Mesothelial cell of epicardium (in vitro differentiated cells): ENCODE measurements at places on chromosomes 2 and 18.

DNA sequence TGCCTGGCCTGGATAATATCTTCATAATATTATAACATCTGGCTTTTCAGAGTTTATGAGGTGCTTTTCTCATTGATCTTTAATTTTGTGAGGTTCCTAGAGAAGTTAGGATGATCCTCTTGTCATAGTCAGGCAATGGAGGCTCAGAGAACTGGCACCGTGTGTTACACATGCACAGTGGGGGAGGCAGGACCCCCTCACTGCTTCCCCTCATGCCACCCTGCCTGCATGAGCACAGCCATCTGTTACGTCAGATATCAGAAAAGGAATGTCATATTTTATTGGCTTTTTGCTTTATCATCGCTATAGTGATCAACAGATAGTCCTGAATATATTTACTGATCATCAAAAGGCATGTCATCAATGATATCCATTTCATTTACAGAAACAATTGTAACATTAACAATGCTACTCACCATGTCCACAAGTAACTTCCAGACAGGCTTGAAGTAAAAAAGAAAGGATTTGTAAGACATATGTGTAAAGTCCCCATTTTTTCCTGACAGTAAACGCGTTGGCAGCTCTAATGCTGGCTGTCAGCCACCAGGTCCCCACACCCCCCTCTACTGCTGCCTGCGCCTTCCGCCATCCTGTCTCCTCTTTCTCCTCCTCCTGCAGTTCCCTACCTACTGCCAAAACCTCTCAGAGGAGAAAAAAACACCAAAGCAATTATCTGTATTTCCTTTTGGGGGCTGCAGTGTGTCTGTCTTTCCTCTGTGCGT lies 18.8 kb downstream of the ENOSF1 start:
- DNase-seq, result no peak
- H3K4me3 ChIP-seq, result no peak overlapping the region
- no peaks in the 10 kb centered on the region for H3K27me3 ChIP-seq
- peaks cover 2% of the 10 kb centered on the region for H3K4me1 ChIP-seq
- H3K36me3 ChIP-seq, result peaks cover 10% of the 10 kb centered on the region
- H3K27ac ChIP-seq, result peak overlapping the region; percentile 38

DNA sequence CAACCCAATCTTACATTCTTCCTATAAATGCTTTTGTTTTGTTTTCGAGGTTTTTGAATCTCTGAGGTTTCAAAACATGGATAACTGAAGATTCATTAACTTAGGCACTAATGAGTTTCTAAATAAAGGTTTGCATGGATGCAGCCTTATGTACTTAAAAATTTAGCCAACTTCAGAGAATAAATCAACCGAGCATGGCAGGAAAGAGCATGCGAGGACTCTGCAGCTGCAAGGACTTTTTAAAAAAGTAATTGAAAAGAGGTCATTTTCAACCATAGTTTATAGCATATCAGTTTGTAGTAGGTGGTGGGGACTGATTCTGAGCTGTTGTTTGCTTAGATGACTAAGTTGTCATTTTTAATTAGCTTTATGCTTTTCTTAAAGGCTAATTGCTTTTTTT lies 567.0 kb upstream of the ZEB2 start:
- H3K27ac ChIP-seq, result no peak overlapping the region
- H3K27me3 ChIP-seq, result no peaks in the 10 kb centered on the region
- peaks cover 6% of the 10 kb centered on the region for H3K36me3 ChIP-seq
- DNase-seq, result no peak
- H3K4me1 ChIP-seq, result peaks cover 16% of the 10 kb centered on the region

DNA sequence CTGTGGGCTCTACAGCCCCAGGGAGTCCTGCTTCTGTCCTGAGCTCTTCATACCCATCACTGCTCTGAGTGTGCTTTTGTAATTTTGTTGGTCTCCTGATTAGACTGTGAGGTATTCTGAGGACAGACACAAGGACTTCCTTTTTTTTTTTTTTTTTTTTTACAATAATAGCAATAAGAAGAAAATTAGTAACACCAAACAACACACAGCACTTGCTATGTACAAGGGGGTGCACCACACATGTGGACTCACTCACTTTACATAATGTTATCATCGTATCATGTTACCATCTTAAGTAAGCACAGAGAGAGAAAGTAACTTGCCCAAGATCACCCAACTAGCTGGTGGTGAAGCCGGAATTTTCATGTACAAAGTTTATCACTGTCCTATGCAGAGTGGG lies 34.6 kb downstream of the MBP start:
- H3K4me3 ChIP-seq, result no peak overlapping the region
- H3K4me1 ChIP-seq, result peaks cover 77% of the 10 kb centered on the region
- DNase-seq, result no peak
- no peaks in the 10 kb centered on the region for H3K36me3 ChIP-seq
- H3K27me3 ChIP-seq, result peaks cover 2% of the 10 kb centered on the region
- peak overlapping the region; percentile 78 for H3K27ac ChIP-seq

DNA sequence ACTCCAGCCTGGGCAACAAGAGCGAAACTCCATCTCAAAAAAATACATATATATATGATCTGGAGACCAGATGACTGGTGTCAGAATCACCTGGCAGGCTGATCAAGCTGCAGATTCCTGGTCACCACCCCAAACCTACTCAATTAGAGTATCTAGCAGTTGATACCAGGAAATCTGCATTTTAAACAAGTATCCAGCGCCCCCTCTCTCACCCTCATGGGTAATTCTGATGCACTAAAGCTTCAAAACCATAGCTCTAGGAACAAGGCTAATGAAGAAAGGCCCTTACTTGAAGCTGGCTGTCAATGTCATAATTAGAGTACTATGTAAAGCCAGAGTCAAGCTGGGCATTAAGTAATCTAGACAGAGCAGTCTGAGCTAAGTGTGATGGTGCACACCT lies 25.0 kb upstream of the PCBP1 start:
- H3K27ac ChIP-seq, result no peak overlapping the region
- peaks cover 43% of the 10 kb centered on the region for H3K36me3 ChIP-seq
- no peaks in the 10 kb centered on the region for H3K4me1 ChIP-seq
- DNase-seq, result no peak
- no peak overlapping the region for H3K4me3 ChIP-seq

DNA sequence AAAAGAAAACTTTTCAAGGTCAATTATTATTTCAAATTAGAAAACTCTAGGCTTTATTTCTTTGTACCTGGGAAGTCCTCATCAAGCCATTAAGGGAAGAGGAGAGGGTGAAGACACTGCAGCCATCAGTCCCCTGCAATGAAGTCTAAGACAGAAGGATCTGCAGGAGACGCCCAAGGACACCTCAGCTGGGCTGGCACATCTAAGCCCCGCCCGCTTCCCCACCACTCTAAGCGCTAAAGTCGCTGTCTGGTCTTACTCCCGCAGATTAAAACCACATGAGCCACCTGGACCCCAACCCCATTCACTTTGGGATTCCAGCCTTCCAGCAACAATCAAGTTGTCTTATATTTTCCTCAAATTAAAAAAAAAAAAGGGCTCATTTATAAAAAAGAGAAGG lies 104.4 kb downstream of the AFF3 start:
- H3K4me1 ChIP-seq, result peaks cover 4% of the 10 kb centered on the region
- H3K4me3 ChIP-seq, result no peak overlapping the region
- H3K36me3 ChIP-seq, result no peaks in the 10 kb centered on the region
- no peak overlapping the region for H3K27ac ChIP-seq
- H3K27me3 ChIP-seq, result peaks cover 25% of the 10 kb centered on the region

DNA sequence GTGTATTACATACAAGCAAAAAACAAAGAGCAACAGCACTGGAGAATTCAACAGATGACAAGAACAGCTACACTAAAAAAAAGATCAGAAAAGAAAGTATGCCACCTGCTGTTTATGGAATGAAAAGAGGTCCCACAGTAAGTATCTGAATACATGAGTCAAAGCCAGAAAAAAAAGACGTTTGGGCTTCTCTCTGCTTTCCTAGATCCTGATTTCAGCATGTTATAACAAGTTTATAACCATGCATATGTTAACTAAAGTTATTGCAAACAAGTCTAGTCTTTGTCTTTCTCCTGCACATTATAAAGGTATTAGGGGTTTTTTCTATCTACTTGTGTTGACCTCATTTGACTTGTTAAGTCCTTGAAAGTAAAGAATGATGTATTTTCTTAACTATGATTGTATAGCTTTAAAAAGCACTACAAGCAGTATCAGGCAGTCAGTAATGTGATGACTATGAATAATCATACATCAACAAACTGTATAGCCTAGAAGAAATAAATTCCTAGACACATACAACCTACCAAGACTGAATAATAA lies 108.5 kb upstream of the COL5A2 start:
- no peak for DNase-seq
- peaks cover 9% of the 10 kb centered on the region for H3K36me3 ChIP-seq
- H3K4me3 ChIP-seq, result no peak overlapping the region
- H3K27ac ChIP-seq, result peak overlapping the region; percentile 95
- H3K27me3 ChIP-seq, result no peaks in the 10 kb centered on the region
- H3K4me1 ChIP-seq, result peaks cover 33% of the 10 kb centered on the region
